ENCODE measurements at places on chromosomes 2 and 18.

- no peak for DNase-seq
Measured at GRCh38 chr2:181104512-181105115, 124.2 kb downstream of the UBE2E3 start.

GRCh38 chr2:71473346-71474031 is 20.1 kb downstream of the DYSF start:
- DNase-seq, result no peak

GRCh38 chr2:13260402-13260801 is 543.7 kb downstream of the TRIB2 start:
- DNase-seq, result no peak

DNA sequence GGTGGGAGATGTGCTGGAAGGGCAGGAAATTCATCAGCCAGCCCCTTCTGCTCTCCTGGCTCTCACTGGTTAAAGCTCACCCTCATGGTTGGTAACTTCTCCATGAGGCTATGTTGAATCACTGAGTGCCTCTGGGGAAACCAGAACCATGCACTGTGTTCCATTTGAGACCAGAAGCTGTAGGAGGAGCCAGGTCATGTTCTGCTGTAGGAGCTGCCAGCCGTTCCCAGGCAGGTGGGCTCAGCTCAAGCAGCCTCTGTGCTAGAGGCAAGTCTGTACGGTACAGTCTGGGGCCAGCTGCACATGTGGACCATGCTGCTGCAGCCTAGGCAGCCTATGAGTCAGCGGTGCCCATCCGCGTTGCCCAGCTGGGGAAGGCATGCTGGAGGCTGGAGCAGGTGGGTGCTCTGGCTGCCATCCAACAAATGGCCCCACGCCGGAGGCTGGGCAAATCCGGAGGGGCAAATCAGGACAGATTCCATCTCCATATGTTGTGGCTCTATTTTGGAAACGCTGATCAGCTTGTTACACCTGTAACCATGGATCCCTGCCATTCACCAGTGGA is 22.0 kb upstream of the KCNF1 start:
- DNase-seq, result no peak

GRCh38 chr18:76126327-76126726 is 368.7 kb downstream of the ZNF516 start:
- DNase-seq, result no peak

DNA sequence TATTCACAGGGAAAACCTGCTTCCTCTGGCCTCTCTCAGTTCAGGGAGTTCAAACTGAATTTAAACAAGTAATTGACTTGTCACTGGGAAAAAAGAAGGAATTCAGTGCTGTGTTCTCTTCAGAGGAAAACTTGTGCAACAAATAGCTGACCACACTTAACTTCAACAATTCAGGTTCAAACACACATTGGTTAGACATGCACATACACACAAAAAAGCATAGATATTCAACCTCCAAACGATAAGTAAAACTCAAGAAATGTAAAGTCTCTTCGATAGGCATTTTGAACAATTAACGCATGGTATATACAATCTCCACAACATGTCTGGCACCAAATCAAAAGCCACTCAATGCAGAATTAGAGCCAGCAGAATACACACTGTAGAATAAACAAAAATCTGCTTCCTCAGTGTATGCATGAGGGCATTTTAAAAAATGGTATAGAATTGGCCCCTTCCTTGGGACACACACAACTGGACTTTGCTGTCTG is 269.0 kb downstream of the TCF4 start:
- no peak for DNase-seq

DNA sequence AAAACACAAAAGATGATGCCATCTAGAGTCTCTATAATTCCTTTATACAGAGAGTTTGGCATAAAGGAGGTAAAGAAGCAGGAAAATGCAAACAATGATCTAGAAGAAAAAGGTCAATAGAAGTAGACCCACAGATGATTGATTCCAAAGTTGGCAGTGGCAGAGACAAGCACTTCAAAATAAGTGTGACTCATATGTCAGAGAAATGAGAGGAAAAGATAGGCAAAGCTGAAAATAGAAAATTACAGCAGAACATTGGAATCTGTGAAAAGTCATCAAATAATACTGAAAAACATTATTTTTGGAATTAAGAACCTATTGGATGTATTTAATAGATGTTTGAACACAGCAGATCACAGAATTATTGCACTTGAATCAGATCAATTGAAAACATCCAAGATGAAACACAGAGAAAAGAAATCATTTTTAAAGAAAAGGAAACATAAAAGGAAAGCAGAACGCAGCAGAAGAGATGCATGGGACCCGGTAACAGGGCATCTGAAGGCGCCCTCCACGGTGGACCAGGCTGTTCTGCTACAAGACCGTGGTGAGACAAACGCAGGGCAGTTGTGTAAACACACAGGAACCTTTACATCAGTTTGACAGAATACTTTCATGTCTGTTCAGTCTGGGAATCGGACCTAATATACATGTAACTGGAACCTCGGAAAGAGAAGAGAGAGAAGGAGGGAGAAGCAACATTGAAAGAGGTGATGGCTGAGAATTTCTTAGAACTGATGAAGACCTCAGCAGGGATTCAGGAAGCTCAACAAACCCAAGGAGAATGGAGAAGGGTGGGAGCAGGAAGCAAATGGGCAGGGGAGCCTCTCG is 74.6 kb upstream of the GPC1 start:
- no peak for DNase-seq

GRCh38 chr2:156826341-156826933 is 390.3 kb downstream of the GPD2 start:
- no peak for DNase-seq

GRCh38 chr2:17058772-17059402 is 393.3 kb upstream of the CYRIA start:
- DNase-seq, result no peak

DNA sequence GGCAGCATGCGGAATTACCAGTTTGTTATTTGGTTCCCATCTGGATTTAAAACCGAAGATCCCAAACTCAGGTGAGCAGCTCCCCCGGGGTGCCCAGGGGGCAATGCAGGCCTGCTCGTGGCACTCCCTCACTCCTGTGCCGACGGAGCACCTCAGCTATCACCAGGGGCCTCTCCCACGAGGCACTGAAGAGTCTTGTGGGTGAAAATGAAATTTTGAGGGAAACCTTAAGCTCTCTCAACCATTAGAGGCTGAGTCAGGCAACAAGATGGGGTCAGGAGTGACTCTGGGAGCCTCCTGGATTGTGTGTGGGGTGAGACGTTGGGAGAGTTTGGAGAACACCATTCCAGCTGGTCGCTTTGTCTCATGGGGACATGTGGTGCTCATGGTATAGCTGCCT is 189.0 kb downstream of the PRKCE start:
- no peak for DNase-seq

- DNase-seq, result no peak
Measured at GRCh38 chr2:20531633-20532262, 84.9 kb downstream of the RHOB start.

DNA sequence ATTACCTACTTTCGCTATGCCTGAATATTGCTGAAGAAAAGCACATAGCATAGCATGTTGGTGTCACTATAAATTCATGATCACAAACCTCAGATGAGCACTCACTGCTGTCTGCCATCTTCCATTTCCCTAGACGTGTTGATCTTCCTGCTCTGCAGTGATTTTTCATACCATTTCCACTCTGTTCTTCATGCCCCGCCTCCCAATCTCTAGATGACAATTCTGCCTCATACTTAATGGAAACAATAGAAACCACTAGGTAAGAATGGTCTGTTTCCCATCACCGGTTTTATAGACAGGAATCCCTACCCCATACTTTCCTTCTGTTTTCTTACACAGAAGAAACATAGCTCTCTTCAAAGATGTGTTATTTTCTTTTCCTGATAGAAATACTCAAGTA is 63.8 kb downstream of the PIK3C3 start:
- DNase-seq, result no peak

DNA sequence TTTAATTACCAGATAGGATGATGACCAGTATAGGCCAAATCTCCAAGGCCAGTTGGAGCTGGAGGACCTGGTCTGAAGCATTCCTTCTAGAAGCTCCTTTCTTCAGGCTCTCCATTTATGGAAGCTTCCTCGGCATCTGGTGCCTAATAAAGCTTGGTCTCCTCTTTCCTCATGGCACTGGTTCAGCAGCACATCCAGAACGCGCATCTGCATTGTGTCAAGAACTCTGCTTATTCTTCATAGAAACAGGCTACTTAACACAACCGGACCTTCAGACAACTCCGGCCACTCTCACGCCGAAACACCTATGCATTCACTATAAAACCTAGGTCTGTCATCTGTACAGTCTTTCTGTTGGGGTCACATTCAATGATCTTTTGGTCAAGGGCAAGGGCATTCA is 99.8 kb downstream of the COL6A3 start:
- no peak for DNase-seq

DNA sequence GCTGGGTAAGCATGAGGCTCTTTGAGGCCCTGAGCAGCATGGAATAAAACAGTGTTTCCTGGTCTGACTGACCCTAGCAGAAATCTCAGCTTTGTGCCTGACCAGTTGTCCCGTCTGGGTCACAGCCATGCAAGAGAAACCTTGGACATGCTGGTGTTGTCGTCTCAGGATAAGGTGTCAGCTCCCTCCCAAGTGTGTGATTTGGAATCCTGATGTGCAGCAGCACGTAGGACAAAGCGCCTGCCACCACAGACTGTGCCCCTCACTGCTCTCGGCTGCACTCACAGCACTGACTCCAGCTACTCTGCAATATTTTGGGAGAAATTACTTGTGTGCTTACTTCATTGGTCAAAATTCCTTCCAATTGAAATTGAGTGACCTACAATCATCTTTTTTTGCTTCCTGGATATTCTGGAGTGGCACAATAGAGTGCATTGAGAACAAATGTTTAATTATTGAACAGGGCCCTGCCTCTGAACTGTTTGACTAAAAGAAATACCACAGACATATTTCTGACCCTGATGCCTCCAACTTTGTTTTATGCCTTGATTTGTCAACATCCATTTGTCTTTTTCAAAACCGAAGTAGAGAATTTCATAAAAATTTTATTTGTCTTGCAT is 352.4 kb downstream of the SOCS6 start:
- DNase-seq, result no peak

- DNase-seq, result no peak
Measured at GRCh38 chr2:81234711-81235110, 930.2 kb upstream of the LRRTM1 start.

DNA sequence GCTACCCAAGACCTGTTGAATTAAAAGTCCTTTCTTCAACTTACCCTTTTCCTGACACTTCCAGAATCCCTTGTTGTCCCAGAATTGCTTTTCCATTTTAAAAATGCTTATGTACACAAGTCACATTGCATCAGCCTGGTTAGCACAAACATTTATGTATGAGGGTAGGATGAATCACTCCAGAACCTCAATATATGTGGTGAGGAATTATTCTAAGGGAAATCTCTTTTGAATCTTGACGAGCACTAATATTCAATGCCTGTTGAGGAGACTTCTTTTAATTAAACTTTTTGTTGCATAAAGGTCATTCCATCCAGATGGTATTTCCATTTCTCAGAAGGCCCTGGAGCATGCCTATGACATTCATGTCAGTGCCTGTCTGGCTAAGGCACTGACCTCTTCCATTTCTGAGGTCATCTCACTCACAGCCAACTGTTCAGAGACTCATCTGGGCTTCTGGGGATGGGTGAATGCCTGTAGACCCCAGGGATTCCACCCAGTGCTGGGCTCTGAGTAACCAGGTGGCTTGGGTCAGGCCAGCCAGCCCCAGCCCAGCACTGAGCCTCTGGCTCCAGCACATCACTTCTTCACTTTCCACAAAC is 28.2 kb downstream of the ACMSD start:
- DNase-seq, result no peak

GRCh38 chr2:54999182-54999581 is 51.1 kb downstream of the RTN4 start:
- no peak for DNase-seq

- DNase-seq, result no peak
Measured at GRCh38 chr18:79538635-79539034, 141.0 kb upstream of the CTDP1 start.

DNA sequence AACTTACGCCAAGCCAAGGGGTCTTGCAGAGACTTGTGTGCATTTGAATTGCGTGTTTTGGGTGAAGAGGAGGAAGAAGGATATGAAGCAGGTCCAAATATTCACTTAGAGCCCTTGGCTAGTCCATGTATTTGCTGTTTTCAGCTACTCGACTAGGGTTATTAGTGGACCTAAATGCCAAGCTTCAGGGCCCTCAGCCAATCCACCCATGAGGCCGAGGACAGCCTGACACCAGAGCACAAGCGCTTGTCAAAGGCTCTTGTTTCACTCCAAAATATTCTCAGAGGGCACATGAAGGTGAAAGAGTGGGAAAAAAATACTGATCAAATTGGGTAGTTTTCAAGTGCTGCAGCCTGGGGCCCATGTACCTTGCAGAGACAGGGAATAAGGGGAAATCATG is 174.8 kb upstream of the ACAA2 start:
- DNase-seq, result no peak

DNA sequence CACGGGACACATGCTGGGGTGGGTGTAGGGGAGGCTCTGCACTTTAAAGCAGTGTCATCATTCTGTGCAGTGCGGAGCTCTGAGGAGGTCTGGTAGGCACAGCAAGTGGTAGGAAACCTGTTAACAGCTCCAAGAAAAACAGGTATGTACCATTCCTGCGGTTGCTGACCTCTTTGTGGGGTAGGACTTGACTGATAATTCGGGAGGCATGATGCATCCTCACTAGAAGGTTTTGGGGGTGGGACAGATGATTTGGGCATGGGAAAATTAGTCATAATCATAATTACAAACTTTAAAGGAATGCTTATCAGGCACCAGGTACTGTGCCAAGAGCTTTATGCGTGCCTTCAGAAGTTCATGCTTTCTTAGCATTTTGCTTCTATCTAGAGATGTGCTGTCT is 9.7 kb downstream of the DOK1 start:
- DNase-seq, result no peak

All from activated CD4-positive, alpha-beta T cell treated with anti-CD3 and anti-CD28 coated beads for 1 hour (primary cell).